ENCODE measurements at places on chromosomes 6 and 20.

DNA sequence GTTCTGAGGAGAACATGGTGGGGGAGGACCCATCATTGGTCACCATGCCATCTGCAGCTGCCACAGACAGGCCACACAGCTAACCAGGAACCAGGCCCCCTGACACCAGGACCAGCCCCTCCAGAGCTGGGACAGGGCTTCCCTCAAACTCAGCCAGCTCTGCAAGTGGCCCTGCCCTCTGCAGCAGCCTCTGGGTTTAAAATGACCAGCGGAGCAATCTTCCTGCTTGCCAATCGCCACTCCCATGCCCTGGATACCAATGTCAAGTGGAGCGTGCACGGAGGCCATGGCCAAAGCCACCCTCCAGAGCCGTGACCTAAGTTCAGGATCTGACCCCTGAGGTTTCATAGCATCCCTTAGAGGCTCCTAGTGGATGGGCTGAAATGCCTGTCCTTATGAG, 199.4 kb downstream of the SYNDIG1 start:
- DNase-seq = no peak

- DNase-seq = peak; percentile 78
Measured at GRCh38 chr6:87736809-87737540, 34.9 kb upstream of the AKIRIN2 start.

- DNase-seq = no peak
Measured at GRCh38 chr6:13116155-13116554, 212.2 kb downstream of the TBC1D7 start.

GRCh38 chr20:31712564-31713311, 9.9 kb downstream of the BCL2L1 start:
- no peak for DNase-seq

DNA sequence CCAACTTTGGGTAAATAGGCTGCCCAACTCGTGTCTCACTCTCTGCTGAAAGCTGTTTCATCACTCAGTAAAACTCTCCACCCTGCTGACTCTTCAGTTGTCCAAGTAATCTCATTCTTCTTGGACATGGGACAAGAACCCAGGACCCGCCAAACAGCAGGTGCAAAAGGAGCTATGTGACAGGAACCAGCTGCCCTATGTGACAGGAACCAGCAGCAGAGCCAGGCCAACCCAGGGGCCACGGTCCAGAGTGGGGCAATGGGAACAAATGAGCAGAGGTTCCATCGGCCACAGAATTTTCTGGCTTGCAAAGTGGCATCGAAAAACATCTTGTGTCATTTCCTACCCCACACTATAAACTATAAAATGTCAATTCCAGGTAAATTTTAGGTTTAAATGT, 56.5 kb downstream of the MOXD1 start:
- DNase-seq = no peak

DNA sequence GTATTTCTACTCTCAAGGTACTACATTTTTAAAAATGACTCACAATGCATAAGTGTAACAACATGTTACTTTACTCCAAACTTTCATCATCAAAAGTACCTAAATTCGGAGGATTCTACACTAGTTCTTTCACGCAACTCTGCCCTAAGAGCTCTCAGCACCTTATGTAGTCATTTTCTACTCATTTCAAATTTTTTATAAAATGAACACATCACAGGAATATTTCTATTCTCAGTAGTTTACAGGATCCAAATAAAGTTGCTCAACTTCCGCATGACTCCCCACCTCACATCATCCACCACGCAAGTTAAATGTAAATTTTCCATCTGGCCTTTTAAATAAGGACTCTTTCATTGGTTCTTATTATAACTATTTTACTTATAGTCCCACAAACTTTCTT, 344.9 kb upstream of the MANEA start:
- DNase-seq = no peak

DNA sequence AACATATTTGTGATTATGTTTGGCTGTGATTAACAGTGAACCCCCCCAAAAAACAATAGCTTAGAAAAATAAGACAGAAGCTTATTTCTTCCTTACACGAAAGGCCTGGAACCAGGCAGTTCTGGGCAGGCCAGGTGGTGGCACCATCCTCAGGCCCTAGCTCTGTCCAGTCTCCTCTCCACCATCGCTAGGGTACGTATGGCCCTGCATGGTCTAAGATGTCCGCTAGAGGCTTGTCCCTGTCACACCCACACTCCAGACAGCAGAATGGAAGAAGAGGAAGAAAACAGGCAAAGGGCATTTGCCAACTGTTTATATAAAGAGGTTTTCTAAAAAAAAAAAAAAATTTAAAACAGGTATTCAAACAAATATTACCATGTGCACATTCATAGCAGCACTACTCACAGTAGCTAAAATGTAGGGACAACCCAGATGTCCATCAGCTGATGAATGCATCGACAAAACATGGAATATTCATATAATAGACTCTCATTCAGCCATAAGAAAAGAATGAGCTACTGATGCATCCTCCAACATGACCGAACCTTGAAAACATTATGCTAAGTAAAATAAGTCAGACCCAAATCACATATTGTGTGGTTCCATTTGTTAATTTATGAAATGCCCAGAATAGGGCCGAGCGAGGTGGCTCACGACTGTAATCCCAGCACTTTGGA, 6.7 kb downstream of the TGM3 start:
- no peak for DNase-seq

DNA sequence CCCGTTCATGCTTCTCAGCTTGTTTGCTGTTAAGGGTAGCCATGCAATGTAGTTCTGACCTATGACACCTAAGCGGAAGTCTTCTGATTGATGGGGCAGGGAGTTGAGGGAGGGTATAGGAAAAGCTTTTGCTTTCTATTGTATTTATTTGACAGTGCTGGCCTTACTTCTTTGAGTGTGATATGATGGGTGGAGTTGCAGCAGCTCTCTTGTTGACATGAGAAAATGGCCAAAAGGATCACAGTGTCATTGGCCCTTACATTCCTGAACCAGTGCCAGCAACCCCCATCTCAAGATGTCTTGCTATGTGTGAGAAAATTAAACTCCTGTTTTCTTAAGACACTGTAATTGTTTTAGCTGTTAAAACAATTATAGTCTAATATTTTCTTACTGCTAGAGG, 117.5 kb downstream of the SAMD5 start:
- no peak for DNase-seq

DNA sequence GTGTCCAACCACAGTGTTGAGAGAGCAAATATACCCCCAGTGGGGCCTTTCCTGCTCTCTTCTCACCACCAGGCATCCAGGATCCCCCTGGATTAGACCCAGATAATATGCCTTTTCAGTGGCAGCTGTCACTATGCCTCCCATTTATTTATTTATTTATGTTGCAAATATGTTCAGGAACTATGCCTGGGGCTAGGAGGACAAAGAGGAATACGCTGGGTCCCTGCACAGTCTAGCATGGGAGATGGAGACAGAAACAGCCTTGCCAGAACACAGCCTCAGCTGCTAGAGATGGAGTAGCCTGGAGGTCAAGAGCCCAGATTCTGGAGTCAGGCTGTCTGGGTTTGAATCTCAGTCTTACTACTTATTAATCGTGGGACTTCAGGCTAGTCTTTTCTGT, 74.6 kb upstream of the LRFN2 start:
- no peak for DNase-seq

- no peak for DNase-seq
Measured at GRCh38 chr6:27755768-27756167, 156.4 kb downstream of the OR2B2 start.

DNA sequence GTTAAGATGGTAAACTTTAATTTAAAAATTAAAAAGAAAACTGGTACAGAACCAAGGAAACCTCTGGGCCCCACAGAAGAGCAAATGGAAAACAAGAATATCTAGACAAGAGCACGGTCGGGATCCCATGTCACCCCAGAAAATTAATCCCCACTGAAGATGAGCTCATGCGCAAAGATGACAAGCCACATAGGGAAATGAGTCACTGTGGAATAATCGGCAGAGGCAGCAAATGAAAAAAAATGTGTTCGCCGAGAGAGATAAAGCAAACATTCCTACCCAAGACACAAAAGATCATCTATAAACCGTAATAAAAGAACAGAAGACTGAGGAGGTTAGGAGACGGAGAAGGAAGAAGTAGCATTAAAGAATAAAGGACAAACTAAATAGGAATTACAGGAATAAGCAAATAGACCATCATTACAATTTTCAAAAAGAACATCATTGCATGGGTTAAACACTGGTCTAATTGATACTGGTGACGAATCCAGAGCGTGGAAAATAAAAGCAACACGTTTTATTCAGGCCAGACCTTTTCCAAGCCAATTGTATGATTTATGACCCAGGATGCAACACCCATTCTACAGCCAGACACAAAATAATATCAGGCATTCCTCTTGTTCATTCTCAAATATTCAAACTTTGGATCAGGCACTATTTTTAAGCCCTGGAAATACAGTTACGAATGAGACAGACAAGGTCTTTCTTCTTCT, 138.0 kb upstream of the ARID1B start:
- no peak for DNase-seq

GRCh38 chr6:21185861-21186478, 407.6 kb upstream of the SOX4 start:
- DNase-seq = no peak

DNA sequence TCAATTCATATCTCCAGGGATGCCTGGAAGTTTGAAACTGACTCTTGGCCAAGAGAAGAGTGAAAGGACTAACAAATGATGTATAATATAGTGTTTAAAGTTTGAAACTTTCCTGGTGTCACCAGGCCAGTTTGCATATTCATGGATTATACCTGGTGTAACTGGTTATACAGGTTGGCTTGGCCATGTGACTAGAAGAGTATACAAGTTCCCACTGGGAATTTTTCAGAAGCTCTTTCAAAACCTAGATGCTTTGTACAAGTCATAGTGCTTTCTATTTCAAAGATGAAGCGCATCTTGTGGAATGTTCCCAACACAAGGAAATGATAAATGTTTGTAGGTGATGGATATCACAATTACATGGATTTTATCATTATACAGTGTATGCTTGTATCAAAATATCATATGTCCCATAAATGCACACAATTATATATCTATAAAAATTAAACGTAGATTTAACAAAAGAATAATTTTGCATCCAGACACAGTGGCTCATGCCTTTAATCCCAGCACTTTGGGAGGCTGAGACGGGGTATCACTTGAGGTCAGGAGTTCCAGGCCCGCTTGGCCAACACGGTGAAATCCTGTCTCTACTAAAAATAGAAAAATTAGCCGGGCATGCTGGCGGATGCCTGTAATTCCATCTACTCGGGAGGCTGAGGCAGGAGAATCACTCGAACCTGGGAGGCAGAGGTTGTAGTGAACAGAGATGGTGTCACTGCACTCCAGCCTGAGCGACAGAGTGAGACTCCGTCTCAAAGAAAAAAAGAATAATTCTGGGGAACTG, 1420.2 kb downstream of the GRIK2 start:
- DNase-seq = no peak

GRCh38 chr6:169141671-169142537, 111.7 kb downstream of the THBS2 start:
- DNase-seq = no peak

GRCh38 chr6:26327450-26328264, 37.3 kb upstream of the BTN3A2 start:
- DNase-seq = peak; percentile 92

DNA sequence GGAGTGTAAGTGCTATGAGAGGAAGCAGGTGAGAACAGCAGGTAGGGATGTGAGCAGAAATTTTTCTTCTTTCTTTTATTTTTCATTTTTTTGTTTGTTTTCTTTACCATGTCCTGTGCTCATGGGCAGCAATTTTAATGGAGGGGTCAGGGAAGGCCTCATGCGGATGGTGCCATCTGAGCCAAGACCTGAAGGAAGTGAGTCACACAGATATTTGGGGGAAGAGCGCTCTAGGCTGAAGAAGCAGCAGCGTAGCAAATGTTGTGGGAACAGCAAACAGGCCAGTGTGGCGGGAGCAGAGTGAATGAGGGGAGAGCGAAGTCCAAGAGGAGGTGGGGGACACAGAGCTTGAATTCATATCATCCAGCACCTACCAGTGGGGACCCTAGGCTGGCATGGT, 12.7 kb downstream of the SPDEF start:
- no peak for DNase-seq

GRCh38 chr6:122347280-122347679, 52.2 kb upstream of the HSF2 start:
- DNase-seq = no peak

GRCh38 chr6:27441001-27441400, 31.9 kb downstream of the ZNF184 start:
- DNase-seq = no peak

- DNase-seq = no peak
Measured at GRCh38 chr6:117352466-117353081, 73.2 kb downstream of the ROS1 start.

- no peak for DNase-seq
Measured at GRCh38 chr20:3251806-3252205, 12.8 kb upstream of the SLC4A11 start.

- DNase-seq = no peak
Measured at GRCh38 chr6:118295336-118295735, 252.8 kb upstream of the PLN start.

DNA sequence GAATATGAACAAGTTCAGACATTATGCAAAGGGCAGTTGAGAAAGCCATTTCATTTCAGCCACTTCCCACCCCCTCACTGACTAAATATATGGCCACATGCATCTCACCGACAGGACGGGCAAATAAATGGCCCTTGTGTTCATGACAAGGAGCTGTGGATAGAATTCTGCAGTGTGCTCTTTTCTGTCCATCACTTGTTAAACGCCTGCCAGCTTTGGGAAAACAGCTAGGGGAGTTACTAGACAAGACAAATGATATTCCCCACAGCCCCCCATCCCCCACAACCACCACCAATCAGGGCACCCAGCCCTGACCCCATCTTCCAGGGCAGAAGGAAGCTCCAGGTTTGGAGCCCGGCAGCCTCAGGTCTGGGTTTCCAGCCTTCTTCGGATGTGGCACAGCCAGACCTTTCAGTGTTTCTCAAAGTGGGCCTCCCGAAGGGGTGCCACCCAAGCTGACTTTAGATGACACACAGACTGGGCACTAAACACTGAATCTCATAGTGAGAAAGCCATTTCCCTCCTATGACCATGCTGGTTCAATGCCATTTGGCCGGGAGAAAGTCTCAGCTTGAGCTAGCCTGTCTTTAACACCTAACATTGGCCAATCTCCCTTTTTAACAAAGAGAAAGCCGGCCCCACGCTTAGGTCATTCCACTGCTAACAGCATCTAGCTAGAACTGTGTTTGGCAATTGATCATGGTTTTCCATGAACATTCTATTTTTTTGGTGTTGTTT, 4.0 kb upstream of the RIPOR3 start:
- DNase-seq = no peak

- no peak for DNase-seq
Measured at GRCh38 chr20:52852714-52853113, 119.4 kb upstream of the TSHZ2 start.

DNA sequence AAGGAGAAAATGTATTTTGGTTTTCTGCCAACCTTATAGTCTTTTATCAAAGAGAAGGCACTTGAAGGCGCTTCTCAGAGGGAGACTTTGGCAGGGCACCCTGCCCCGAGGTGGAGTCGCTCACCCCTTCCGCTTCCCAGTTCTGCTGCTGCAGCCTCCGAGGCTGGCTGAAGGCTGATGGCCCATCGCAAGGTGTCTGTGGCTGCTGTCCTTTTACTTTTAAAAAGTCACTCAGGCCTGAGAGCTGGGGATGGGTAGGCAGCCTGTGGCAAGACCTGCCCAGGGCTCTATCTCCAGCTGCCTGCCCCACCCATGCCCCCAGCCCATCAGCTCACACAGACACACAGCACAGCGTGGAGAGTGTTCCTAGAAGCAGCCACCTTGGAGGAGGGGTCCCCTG, 206.6 kb upstream of the CST7 start:
- DNase-seq = no peak

All from activated CD4-positive, alpha-beta T cell treated with anti-CD3 and anti-CD28 coated beads, Interleukin-2, Interleukin-6, amounts not matched to agents 100 ng/mL and 50 ng/mL, durations not matched to agents 16 hours and 8 hours (primary cell).